ENCODE measurements at places on chromosomes 2 and 18.

- no peak for DNase-seq
Observed at GRCh38 chr2:16194931-16195680, 254.8 kb downstream of the MYCN start.

DNA sequence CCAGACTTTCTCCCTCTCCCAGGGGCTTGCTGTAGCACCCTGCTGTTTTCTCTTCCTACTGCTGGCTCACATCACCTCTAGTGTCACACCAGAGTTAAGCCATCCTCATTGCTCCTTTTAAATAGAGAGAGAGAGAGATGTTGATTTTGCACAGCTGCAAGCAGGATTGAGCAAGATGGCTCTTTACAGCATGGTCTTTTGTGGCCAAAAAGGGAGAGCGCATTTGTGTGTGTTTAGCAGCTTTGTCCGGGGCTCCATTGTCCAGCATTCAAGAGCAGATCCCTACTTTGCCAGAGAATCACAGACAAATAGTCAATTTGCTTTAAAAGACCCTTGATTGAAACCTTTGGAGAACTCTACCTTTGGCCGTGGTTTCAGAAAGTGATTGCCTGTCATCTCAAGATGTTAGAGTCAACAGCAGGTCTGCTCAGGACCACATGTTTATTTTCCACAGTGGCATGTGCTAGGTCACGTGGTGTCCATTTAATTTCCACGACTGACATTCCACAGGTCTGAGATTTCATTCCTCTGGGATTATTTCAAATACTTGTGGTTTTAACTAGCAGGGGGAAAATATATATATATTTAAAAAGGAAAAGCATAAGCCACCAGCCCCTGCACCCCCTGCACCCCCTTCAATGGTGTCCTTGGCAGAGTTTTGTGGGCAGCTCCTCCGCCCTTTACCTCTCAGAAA, 359.9 kb upstream of the SLC14A2 start:
- DNase-seq, result peak; percentile 9

GRCh38 chr2:9329497-9329896, 93.8 kb downstream of the ITGB1BP1 start:
- no peak for DNase-seq

GRCh38 chr2:12284487-12284886, 432.2 kb upstream of the TRIB2 start:
- no peak for DNase-seq

- no peak for DNase-seq
Observed at GRCh38 chr2:14182227-14182946, 450.1 kb upstream of the LRATD1 start.

DNA sequence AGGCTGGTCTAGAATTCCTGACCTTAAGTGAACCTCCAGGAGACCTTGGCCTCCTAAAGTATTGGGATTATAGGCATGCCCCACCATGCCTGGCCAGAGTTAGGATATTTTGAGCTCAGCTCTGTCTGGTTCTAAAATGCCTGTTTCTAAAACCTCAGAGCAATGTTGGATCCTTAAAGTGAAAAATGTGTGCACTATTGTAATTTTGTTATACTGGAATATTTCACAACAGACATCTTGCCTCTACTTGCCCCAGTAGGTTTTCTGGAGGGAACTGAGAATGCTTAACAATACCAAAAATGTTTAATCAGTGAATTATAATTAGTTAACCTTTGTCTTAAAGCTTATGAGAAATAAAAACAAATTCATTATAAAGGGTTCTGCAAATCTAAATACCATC, 144.6 kb upstream of the CCDC195 start:
- no peak for DNase-seq

DNA sequence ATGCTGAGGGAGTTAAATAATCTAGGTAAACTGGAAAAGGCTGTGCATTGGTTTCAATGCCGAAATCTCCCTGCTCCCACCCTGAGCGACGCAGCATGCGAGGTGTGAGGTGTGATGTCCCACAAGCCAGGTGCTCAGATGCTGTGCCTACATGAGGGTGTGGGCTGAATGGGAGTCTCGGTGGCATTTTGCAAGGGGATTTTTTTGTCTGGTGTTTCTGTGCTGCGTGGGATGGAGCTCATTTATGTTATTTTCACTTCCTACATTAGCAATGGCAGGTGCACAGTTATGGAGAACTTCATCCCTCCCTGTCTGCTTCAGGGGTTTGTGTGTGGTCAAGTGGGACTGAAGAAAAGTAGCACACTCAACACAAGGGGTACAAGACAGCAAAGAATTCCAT, 110.2 kb upstream of the CCDC68 start:
- DNase-seq, result no peak

GRCh38 chr2:58215429-58215828, 25.7 kb downstream of the FANCL start:
- DNase-seq, result no peak

- no peak for DNase-seq
Observed at GRCh38 chr2:3405876-3406275, 26.4 kb downstream of the TRAPPC12 start.

- no peak for DNase-seq
Observed at GRCh38 chr2:209441541-209441940, 17.7 kb downstream of the MAP2 start.

GRCh38 chr2:74149570-74150319, 2.0 kb upstream of the BOLA3 start:
- DNase-seq, result no peak

DNA sequence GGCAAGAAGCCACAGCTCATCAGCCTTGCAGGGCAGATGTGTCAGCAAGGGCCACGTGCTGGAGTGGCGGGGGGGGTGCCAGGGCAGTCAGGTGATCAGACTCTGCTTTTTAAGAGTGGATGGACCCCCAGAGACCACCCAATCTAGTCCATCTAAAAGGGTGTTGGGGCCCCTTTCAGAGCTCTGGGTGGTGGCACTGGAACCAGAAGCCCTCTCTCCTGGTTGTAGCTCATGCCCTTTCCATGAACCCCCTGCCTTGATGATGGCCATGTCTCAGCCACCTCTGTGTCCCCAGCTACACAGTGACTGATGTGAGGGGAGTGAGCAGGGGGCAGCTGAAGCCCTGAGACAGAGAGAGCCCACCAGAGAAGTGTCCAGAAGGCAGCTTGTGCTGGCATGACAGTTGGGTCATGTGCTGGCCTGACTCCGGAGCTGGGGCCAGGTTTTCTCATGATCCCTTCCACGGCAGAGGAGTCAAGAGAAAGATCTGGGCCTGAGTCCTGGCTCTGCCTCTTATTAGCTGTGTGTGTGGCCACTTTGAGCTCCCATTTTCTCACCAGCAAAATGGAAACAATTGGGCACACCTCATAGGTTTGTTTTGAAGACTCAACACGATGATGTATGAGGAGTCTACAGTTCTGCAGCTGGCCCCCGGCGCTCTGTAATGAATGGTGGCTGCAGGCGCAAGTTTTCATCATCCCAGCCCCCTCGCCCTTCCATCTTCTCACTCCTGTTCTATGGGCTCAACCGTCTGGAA, 195.7 kb downstream of the ZFP36L2 start:
- no peak for DNase-seq

DNA sequence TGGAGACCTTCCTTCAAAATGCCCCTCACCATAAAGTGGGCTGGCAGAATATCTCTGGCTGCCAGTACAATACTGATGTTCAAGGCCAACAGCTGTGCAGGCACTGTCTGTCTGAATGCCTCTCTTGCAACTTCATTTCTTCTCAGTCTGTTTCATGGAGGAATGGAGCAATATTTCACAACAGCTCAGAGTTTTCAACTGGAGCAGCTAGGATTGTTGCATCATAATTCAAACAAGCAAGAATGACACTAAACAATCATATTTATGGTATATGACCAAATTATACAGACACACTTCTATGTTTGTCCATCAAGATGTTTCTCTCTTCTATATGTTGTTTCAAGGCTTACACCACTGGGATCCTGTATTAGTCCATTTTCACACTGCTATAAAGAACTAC, 444.2 kb downstream of the LRATD1 start:
- DNase-seq, result no peak

GRCh38 chr2:197268786-197269584, 41.6 kb downstream of the ANKRD44 start:
- DNase-seq, result no peak
